AG08395 (cell line): ENCODE measurements at places on chromosomes 7 and 10.
A peak's percentile ranks its signal among the peaks of the same experiment; 100 is the strongest.

- no peak for DNase-seq
Measured at GRCh38 chr7:94049615-94050014, 45.5 kb upstream of the BET1 start.

DNA sequence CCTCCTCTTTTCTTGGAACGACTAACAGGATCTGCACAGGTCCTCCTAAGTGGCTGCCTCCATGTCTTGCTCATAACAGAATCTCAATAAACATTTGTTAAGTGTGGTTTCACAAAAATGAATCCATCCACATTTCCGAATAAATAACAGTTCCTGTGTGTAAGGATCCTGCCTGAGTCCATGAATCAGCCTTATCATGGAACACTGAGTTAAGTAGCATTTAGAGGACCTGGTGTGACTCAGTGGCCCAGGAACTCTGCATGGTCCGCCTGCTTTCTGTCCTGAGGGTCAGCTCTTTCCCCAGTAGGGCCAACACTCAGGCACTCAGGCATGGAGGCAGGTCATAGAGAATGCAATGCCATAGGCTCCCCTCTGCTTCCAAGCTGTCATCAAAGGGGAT is 15.8 kb upstream of the C10orf90 start:
- DNase-seq: no peak

DNA sequence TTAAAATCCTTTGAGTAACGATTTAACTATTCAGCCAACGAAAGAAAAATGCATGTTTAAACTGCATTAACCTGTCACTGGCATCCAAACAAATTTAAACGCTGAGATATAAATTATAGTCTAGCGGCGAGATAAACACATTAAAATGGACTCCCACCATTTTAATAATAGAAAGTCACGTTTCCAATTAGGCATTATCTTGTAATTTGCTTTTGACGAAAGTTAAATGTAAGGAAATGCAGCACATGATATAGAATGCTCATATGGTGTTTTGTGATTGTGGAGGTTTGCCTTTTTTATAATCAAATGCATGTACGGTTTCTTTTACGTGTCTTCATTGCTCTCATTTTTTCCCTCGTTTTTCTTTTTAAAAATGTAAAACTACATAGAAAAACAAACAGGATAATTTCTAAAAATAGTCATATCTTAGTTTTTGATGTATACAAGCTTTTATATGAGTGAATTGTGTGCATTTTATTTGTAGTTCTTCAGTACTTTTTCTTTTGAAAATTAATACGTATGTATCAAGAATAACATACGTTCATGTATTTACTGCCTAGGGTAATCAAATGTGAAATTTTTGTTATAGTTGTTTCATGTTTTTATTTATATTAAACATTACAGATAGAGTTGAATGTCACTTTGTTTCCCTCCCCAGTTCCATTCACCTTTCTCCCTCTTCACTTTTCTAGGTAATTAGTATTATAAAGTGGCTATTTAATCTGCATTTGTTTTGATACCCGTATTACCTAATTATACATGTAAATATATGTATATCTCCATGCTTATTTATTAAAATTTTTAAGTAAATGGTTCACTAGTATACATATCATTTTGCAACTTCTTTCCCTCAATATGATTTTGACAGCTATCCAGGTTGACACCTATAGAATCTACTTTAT is 1.1 kb upstream of the KLF14 start:
- no peak for DNase-seq

- peak; percentile 1 for DNase-seq
Measured at GRCh38 chr10:103513380-103514060, 20.0 kb downstream of the NEURL1 start.

GRCh38 chr7:120169996-120170783 is 102.8 kb upstream of the KCND2 start:
- no peak for DNase-seq

- no peak for DNase-seq
Measured at GRCh38 chr10:129410688-129411392, 56.2 kb upstream of the MGMT start.

- DNase-seq: no peak
Measured at GRCh38 chr7:129144834-129145668, 544 bp downstream of the TSPAN33 start.

DNA sequence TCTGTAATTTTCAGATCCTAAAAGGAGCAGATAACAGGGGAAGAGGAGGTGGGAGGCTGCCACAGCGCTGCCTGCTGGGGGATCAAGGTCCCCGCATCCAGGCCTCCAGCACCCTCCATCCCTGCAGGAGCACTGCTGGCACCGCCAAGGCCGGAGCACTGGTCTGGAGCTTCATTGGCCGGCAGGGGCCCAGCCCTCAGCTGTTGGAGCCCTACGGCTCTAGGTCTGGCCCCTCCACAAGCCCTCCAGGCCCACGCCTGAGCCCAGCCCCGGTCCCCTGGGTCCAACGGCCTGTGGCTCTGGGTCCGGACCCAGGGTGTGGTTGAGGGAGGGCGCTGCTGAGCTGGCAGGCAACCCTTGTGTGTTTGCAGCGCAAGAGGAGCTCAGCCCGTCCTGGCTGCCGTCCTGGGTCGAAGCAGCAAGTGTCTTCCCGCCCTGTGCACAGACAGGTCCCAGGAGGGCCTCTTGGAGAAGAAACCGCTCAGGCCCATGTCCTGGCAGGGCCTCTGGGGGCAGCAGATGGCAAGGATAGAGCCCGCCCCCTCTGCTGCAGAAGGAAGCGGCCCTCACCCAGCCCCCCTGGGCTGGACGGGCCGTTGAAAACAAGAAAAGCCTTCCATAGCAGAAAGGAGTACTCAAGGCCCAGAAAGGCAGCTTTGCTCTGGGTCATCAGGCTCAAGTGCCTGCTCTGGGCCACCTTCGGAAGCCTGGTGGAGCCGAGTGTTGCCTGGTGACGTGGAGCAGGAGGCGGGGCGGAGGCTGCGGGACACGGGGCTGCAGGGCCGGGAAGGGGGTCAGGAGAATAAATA is 54.3 kb upstream of the TNRC18 start:
- peak; percentile 76 for DNase-seq

DNA sequence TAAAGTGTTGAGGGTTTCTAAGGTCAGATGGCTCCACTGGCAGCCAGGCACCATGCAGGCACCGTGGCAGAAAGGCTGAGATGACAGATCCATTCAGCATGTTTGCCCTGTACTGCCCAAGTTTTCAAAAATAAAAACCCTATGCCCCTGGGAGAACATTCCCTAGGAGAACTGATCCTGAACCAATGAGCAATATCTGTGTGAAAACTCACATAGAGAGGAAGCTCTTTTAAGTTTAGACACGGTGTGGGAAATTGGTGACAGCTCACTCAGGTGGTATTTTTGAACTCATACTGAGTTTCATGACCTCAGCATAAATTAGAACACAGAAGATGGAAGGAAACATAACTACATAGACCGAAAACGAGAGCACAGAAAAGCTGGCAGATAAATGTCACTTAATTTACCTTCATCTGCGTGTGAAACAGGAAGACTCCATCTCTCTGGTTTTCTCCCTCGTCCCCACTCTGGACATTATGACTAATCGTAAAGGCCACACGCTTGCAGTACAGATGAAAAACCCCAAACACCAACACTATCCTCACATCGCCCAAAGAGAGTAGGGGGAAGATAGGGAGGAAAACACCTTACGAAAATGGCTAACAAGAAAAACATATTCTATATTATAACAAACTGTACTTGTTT is 127.8 kb downstream of the ICA1 start:
- no peak for DNase-seq

GRCh38 chr7:46233585-46234329 is 312.7 kb upstream of the IGFBP3 start:
- no peak for DNase-seq

GRCh38 chr10:17502814-17503213 is 48.4 kb upstream of the ST8SIA6 start:
- no peak for DNase-seq

DNA sequence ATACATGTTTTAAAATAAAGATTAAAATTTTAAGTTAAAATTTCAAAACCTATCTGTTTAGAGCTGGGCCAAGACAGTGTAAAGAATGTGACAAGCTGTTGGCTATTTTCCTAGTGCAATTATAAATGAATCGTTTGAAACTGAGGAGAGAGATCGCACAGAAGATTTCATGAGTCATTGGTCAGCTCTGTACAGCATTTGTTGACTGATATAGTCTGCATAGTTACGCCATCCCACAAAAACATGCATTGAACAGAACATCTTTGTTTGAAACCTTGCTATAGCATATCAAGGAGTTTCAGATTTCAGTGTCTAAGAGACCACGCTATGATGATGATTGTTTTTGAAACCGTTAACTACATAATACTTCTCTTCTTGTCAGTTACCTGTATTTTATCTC is 1.3 kb upstream of the C10orf67 start:
- DNase-seq: no peak

- peak; percentile 55 for DNase-seq
Measured at GRCh38 chr7:83410989-83411591, 237.8 kb downstream of the SEMA3E start.

DNA sequence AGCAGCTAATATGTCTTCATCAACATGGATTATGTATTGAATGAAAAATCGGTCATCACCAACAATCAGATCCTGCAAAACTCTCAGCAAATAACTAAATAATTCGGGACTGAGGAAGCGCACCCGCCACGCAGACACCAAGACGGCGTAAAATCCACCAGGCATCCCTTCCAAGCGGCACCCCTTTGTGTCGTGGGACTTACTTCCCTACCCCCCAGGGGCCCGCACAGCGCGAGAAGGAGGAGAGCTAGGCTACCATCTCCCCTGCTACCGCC is 721 bp downstream of the ARL3 start:
- DNase-seq: no peak

GRCh38 chr7:31896925-31897324 is 173.3 kb downstream of the PDE1C start:
- no peak for DNase-seq

GRCh38 chr10:91460681-91461080 is 50.5 kb downstream of the HECTD2 start:
- DNase-seq: no peak

DNA sequence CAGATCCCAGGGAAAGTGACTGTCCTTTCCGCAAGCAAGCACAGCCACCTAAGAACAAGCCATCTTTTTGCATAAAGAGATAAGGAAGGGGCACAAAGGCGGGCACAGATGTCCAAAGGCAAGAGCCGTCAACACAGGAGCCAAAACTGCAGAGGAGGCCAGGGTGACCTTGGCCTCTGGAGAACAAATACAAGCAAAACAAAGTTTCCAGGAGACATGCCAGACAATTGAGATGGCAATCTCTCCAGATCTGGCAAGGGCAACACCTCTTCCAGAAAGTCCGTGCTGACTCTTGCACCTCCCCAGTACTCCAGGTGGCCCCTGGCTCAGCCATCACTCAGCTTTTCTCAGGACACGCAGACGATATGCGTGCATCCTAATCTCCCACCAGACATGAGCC is 58.2 kb downstream of the TEX36 start:
- DNase-seq: no peak

- DNase-seq: no peak
Measured at GRCh38 chr7:150397346-150398107, 18.4 kb downstream of the ZNF775 start.

DNA sequence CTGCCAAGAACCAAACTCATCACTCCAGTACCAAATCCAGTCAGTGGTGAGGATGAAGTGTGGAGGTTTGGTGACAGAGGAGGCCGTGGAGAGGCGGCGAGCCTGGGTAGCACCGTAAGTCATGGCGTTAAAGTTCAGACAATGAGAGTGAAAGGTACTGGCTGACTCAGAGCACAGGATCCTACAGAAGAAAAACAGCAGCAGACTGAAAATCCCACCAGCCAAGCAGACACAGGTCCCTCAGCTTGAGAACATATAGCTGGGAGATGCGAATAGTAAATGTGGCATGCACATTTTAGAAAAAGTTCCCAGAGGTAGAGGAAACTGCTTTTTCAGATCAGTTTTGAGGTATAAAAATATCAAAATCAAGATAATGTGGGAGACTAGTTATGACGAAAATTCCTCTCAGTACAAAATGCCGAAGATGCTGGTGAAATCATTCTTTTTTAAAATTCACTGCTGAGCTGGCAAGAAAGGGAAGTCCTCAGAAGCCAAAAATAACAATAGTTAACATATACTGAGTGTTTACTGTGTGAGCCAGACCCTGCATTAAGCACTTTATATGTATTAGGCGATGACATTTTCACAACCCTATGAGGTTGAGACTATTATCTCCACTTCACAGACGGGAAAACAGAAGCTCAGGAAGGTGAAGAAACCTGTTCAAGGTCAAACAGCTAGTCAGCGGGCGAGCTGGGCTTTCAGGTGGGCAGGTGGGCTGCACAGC is 20.9 kb downstream of the PARP12 start:
- no peak for DNase-seq

GRCh38 chr7:101845974-101846373 is 28.5 kb downstream of the CUX1 start:
- DNase-seq: no peak

- DNase-seq: no peak
Measured at GRCh38 chr7:33261585-33261984, 132.2 kb downstream of the BBS9 start.

DNA sequence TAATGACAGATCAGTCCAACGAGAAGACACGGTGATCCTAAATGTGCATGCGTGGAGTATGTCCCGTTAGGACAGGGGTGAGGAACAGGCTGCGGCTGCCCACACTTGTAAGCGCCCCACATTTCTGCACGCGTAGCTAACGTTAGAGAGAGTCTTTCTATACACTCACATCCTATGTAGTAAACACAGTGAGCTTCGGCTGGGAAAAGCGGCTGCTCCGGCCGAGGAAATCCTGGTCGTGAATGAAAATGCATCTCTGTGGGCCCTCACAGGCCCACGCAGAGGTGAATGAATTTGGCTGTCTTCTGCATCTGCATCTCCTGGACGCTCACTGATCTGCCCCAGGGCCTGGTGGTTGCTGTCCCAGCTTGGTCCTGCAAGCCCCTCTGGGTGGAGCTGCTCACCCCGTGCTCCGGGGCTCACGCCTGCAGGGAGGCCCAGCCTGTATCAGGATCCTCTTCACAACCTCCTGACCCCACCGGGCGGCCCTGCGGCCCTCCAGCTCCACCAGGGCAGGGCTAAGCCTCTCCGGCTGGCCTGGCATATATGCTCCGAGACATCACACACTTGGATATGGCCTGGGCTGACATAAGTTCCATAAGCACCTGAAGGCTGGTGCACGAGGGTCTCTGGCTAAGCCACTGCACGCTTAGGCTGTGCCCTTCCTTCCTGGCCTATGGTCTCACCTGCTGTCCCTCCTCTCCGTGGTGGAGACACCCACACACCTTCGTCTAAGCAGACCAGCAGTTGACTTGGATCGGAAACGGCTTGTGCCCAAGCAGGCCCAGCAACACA is 117.9 kb upstream of the DIP2C start:
- no peak for DNase-seq

DNA sequence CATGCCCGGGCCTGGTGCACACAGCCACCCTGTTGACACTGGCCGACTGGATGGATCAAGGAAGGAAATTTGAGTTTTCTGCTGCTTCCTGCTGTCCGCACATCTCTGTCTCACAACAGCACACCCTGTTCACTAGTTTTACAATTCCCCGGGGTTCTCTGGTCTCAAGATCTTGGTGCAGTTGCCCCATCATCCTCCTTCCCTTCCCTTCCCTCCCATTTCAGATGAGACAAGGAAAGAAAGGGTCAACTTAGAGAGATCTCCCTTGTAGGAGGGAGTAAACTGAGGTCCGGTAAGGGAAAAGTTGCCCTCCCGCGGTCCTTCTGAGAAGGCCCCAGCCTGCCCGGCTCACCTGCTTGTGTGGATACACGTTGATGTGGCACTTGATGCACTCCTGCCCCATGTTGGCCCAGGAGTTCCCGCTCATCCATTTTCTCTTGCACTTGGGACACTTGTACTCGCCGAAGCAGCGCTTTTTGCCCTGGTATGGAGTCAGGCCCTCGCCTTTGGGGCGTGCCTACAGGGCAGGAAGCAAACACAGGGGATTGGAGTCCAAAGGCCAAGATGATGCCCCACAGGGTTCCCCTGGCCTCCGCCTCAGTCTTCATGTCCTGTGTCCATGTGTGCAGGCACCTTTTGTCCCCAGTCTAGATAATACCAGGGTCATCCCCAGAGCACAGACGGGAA is 46.8 kb downstream of the PPIF start:
- no peak for DNase-seq
